IPS-NIHi11 (cell line): ENCODE measurements at places on chromosomes 12 and 14.

DNA sequence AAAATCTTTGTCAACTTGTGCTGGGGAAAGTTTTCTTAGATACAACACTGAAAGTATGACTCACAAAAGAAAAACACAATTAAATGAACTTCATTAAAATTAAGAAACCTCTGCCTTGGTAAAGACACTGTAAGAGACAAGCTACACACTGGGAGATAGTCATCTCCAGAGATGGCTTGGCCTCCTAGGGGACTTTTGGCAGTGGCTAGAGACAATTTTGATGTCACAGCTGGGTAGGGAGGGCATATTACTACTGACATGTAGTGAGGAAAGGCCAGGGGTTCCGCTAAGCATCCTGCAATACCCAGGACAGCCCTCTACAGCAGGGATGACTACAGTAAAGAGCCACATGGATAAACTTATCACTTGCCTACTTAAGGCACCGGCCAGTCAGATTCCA, 8.7 kb upstream of the RNASE4 start:
- DNase-seq = no peak

- no peak for DNase-seq
Measured at GRCh38 chr12:32049956-32050355, 56.7 kb upstream of the BICD1 start.

GRCh38 chr12:126051611-126052107, 986.4 kb downstream of the AACS start:
- no peak for DNase-seq

GRCh38 chr12:128929057-128929456, 75.8 kb downstream of the GLT1D1 start:
- DNase-seq = no peak

GRCh38 chr12:110421701-110422100, 18.2 kb upstream of the ANAPC7 start:
- no peak for DNase-seq

- no peak for DNase-seq
Measured at GRCh38 chr14:46885566-46885965, 234.0 kb upstream of the RPL10L start.

DNA sequence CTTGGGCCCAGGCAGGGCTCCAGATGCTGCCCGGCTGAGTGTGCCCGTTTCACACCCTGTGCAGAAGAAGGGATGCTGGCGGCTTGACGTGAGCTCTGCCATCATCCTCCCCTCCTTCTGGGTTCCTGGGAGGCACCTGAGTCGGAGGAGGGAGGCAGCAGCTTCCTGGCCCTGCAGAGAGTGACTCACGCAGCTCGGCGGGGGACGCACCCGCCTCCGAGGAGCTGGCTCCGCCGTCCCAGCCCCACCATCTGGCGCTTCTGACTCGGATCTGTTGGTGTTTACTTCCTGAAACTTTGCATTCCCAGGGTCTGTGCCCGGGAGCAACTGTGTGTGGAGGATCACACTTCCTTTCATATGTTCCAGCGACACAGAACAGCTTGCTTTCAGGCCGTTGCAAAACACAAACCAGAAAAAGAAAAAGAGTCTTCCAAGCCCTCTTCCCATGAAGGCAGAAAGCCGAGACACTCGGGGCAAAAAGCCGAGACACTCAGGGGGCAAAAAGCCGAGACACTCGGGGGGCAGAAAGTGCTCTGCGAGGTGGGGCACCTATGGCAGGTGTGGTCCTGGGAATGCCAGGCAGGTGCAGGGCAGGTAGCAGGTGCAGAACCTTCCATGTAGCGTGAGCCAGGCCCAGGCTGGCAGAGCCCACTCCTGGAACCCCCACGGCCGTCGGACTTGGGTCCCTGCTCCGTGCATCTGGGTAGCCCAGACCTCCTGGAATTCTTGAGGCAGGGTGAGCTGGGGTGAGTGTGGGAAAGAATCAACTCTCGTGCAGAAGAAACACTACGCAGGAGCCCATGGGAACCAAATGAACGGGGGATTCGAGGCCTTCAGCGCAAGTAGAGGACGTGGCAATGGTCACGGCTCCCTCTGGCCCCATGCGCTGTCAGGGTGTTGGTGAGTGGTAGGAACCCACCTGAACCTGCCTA, 27.6 kb upstream of the GALNT9 start:
- DNase-seq = peak; percentile 80

DNA sequence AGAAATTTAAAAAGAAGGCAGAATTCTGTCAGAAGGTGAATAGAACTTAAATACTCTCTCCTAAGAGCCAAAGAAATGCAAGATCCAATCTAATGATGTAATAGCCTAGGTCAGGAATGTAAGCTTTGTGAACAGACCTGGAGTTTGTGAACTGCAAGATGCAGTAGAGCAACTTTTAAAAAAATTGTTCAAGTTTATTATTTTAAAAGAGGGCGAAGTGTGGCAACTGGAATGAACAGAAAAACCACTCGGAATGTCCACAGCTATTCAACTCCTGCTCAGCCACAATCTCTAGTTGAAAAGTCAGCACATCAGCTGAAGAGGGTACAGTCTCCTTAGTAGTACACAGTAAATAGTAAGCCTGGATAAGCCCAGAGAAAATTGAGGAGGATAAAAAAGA, 228.8 kb downstream of the PPFIA2 start:
- DNase-seq = no peak
